Islet precursor cell (in vitro differentiated cells): ENCODE measurements at places on chromosomes 3 and 15.
A peak's percentile ranks its signal among the peaks of the same experiment; 100 is the strongest.

DNA sequence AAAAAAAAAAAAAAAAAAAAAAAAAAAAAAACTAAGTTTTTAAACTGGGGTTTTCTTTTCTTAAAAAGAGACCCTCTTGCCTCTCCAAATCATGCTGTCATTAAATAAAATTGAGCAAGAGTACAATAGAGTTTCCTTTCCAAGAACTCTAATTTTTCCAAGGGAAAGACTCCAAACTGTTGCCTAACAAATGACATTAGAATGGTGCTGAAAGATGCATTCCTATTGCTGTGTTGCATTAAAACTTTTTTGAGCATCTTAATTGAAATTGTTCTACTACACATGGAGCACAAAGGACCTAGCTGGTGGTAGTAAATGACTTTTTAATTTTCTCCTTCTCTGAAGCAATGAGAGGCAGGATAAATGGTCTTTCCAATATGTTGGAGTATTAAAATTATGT lies 469.1 kb upstream of the ARHGEF26 start:
- DNase-seq, result no peak

DNA sequence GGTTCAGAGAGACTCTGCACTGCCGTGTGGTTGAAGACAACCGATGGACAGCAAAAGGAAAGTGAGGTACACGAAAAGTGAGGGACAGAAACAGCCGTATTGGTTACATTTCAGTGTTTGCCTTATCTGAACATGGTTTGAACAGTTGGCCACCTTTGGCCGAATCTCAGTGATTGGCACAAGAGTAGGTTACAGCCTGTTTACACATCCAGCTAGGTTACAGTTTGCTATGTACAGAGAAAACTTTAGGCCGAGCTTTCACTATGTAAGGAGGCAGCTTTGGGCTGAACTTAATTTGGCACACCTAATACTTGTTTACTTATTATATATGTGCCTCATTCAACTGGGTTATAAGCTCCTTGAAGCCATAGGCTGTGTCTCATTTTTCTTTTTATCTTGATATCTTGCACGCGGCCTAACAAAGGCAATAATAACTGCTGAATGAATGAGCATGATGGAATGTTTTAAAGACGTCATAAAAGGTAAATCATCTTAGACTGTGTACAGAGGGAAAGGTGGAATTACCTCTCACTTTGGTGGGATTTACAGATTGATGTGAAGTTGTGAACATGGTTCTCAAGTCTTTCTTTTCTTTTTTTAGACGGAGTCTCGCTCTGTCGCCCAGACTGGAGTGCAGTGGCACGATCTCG lies 17.2 kb upstream of the GREM1 start:
- no peak for DNase-seq

DNA sequence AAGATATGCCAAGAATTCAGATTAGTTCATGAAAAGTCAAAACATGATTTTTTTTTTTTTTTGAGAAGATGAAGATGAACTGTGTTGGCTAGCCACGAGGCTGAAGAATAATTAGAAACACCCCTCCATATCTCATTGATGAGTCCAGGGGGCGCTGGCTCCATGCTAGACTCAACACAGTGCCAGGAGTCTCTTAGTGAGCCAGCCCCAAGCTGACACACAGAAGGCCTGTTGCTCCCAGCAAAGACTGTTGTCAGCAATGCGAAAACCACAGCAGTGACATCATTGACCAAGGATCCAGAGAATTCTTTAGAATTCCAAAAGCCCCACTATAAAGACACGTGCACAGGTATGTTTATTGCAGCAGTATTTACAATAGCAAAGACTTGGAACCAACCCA lies 185.2 kb downstream of the ANXA2 start:
- peak; percentile 90 for DNase-seq

GRCh38 chr3:78645628-78646310 lies 1122.0 kb downstream of the ROBO1 start:
- DNase-seq, result no peak

DNA sequence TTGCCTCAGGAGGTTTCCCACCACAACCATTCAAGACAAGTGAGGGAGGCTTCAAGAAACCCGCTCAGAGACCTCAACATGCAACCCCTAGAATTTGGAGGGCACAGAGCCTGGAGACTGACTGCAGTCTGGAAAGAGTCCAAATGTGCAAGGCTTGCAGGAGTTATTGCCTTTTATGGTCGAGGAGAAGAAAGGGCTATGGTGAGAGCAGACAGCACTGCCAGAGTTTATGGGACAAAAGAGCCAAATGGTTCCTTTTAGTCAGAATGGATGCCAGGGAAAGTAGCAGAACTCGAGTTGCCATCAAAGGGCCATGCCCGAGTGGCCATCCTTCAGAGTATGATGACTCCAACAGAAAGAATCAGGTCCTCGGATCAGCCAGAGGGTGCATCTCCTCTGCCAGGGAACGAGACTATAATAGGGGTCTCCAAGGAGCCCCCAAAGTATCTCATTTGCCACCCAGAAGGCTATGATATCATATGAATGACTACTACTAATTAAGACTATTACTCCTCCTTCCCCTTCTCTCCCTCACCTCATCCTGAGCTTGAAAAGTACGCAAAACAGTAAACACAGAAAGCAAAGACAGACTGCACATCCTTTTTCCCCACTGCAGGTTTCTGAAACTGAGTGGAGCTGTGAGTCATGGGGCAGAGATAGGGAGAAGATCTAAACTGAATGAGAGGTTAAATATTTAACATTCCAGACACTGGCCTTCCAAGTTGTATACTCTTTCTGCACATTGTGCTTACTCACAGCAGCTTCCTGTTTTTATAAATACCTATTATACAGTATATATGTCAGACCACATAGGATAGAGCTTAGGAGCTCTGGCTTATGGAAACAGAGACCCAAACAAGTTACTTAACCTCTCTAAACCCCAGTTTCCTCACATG lies 33.9 kb upstream of the TMCO5A start:
- peak; percentile 69 for DNase-seq

DNA sequence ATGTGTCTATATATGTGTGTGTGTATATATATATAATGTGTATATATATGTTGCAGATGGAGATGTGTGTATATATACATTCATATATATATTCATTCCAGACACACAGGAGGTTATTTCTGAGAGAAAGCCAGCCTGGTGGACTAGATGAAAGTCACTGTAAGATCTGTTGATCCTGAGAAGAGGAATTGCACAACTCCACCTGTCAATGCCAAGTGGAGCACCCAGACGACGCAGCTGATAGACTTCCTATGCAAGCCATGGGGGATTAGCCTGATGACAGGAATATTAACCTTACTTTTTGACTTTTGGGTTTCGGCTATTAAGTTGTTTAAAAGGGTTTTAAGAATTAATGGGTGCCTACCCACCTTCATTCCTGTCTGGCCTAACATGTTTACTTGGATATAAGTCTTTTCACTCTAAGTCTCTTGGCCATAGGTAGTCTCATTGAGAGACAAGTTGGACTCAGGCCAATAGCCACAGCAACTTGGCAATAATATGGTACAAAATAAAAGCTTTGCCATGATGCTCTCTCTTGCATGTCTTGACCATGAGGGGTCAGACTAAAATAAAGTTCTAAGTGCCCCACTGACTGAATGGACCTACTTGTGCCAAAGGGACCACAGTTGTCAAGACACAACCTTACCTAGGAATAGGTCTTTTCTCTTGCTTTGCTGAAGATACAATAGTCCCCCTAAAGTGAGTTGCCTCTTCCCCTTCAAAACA lies 35.9 kb upstream of the GOLGA6L2 start:
- no peak for DNase-seq

DNA sequence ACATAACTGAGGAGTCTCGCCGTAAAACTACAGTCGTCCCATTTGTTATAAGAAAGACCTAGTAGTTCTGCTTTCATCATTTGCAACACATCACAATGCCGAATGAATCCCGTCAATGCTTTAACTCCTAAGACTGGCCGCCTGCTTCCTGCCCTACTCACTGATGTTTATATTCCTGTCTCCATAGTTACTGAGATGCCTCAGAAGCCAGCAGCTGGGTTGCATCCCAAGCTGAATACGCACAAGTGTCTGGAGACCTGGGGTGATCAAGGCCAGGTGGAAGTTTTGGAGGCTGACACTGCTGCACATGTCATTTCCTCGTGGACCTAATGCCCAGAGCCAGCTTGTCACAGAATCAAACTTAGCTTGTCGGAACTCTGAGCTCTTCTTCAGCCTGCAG lies 95.2 kb upstream of the UBE2E1 start:
- peak; percentile 82 for DNase-seq

GRCh38 chr3:122661633-122662032 lies 19.0 kb upstream of the PARP14 start:
- DNase-seq, result no peak

- no peak for DNase-seq
Observed at GRCh38 chr3:24306518-24306917, 188.1 kb downstream of the THRB start.

DNA sequence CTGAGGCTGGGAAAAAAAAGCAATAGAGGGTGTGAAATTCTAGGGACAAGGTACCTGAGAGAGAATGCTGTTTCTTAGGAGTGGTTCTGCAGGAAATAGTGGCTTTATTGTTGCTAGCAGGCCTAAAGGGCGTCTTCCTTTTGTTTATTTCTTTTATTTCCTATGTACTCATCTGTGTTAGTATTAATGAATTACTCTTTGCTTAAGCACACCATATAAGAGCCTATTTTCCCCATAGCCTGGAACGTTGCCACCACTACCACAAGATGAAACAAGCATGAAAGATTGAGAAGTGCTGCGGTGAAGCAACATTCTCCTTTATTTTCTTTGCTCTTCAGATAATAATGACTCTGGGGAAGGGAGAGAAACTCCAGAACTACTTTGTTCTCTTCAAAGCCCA lies 21.3 kb upstream of the GOLIM4 start:
- no peak for DNase-seq

- DNase-seq, result no peak
Observed at GRCh38 chr3:67450153-67450552, 204.3 kb downstream of the SUCLG2 start.

GRCh38 chr3:159472611-159473010 lies 516.0 kb upstream of the IL12A start:
- DNase-seq, result no peak

DNA sequence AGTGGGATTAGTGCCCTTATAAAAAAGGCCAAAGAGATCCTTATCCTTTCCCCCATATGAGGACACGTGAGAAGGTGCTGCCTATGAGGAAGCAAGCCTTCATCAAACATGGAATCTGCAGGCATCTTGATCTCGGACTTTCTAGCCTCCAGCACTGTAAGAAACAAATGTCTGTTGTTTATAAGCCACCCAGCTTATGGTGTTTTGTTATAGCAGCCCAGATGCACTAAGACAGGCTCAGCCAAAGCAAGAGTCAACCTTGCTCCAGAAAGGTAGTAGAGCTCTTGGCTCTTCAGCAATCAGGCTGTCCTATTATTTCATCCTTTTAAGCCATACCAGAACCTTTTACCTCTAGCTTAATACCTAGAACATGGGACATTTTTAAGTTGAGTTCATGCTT lies 12.3 kb upstream of the TNIK start:
- DNase-seq, result no peak

- peak; percentile 66 for DNase-seq
Observed at GRCh38 chr3:133295199-133295901, 104.5 kb upstream of the BFSP2 start.

- peak; percentile 94 for DNase-seq
Observed at GRCh38 chr3:62873761-62874710, 1.2 kb downstream of the CADPS start.
